ENCODE measurements at places on chromosomes 12 and 14.

DNA sequence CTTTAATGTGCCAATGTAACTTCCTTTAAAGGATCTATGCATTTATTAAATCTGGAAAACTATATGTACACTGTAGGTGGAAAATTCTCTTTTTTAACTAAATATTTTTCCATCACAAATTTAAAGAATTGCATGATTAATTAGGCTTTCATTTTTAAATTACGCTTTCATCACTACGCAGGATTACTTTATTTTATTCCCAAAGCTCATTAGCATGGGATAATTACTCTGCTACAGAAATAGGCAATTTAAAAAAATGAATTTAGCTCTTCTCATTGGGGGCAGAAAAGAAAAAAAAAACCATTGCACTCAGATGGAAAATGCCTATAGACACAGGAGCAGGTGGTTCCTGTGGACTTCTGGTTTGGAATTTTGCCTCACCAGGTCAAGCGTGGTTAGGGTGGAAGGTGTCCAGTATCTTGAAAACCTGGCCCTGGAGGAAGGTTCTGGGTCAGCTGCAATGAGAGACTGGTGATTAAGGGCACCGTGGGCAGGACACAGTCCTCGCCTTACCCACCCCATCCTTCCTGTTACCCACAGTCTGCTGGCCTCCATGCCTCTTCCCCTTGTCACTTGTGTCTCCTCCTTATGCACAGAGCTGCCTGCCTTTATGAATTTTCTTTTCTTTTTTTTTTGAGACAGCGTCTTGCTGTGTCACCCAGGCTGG is 17.3 kb upstream of the RIN3 start:
- no peak for DNase-seq
- H3K27ac ChIP-seq = no peak overlapping the region
- no peaks in the 10 kb centered on the region for H3K27me3 ChIP-seq
- no peaks in the 10 kb centered on the region for H3K36me3 ChIP-seq
- H3K4me3 ChIP-seq = no peak overlapping the region

- no peak for DNase-seq
- H3K27me3 ChIP-seq = no peaks in the 10 kb centered on the region
- H3K36me3 ChIP-seq = no peaks in the 10 kb centered on the region
- no peak overlapping the region for H3K4me3 ChIP-seq
Observed at GRCh38 chr12:71092290-71092689, 65.5 kb downstream of the TSPAN8 start.

- no peaks in the 10 kb centered on the region for H3K36me3 ChIP-seq
- H3K4me1 ChIP-seq = peaks cover 3% of the 10 kb centered on the region
Observed at GRCh38 chr14:59069163-59069854, 119.2 kb upstream of the DAAM1 start.

DNA sequence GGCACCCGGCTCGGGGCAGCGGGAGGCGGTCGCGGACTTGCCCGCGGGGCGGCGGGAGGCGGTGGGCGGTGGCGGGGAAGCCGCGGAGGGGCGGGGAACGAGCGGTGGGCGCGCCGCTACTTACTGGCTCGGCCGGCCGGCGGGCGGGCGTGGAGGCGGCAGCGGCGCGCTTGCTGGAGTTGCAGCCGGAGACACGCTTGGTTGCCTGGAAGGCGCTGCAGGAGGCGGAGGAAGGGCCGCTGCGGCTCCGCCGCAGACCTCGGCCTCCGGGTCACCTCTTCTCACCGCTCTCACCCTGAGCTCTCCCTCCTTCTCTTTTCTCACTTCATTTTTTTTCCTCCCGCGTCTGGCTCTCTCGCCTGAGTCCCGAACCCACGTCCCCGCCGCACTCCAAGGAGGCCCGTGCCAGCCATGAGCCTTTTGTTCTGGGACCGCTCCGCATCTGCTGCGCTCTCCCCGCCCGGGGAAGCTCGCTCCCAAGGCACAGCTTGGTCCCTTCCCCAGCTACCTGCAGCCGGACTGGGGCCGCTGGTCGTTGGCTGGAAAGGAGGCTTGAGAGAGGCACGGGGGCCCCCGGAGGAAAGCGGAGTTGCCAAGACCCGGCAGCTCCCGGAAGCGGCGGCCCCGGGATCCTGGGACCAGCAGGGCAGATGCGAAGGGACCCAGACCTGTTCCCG is 592 bp upstream of the KCNK10 start:
- peak overlapping the region; percentile 66 for H3K4me3 ChIP-seq
- H3K27ac ChIP-seq = no peak overlapping the region
- no peaks in the 10 kb centered on the region for H3K36me3 ChIP-seq
- H3K27me3 ChIP-seq = peaks cover 100% of the 10 kb centered on the region

- no peak overlapping the region for H3K27ac ChIP-seq
- H3K36me3 ChIP-seq = no peaks in the 10 kb centered on the region
- no peak overlapping the region for H3K4me3 ChIP-seq
- peaks cover 8% of the 10 kb centered on the region for H3K27me3 ChIP-seq
- no peak for DNase-seq
- no peaks in the 10 kb centered on the region for H3K4me1 ChIP-seq
Observed at GRCh38 chr12:117571321-117571720, 209.9 kb upstream of the NOS1 start.

DNA sequence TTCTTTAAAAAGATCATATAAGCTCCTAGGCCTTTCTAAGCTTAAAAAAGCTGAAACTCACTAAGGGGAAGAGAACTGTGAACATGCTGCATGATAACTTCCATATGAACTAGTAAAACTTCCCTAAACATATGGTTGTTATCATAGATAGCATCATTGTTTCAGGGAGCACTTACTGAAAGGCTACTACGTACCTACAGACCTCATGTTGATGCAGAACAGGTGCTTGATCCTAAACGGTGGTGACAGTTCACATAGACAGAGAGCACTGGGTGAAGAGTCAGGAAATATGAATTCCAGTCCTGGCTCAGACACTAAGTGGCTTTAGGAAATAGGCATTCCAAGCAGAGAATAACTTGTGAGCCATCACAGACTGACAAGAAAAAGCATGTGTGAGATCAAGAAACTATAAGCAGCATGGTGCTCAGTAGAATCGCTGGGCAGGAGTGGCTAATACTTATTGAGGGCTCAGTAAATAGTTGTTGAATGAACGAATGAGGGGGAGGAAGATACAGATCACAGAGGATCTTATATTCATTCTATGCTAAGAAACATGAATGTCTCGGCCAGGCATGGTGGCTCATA is 78.4 kb upstream of the NUDT4 start:
- H3K27me3 ChIP-seq = no peaks in the 10 kb centered on the region
- no peak overlapping the region for H3K27ac ChIP-seq
- H3K4me1 ChIP-seq = no peaks in the 10 kb centered on the region
- no peaks in the 10 kb centered on the region for H3K36me3 ChIP-seq

DNA sequence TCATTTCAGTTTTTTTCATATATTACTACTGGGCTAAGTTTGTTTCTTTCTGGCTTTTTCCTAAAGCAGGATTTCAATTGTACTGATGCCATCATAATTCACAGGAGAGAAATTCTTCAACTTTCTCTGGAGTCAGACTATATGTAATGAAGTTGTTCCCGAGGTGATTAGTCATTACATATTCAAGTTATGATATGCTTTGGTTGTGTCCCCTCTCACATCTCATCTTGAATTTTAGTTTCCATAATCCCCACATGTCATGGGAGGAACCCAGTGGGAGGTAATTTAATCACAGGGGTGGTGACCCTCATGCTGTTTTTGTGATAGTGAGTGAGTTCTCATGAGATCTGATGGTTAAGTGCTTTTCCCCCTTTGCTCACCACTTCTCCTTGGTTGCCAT is 227.5 kb upstream of the LRIG3 start:
- H3K36me3 ChIP-seq = no peaks in the 10 kb centered on the region
- H3K4me3 ChIP-seq = no peak overlapping the region
- no peaks in the 10 kb centered on the region for H3K27me3 ChIP-seq
- no peak overlapping the region for H3K27ac ChIP-seq

DNA sequence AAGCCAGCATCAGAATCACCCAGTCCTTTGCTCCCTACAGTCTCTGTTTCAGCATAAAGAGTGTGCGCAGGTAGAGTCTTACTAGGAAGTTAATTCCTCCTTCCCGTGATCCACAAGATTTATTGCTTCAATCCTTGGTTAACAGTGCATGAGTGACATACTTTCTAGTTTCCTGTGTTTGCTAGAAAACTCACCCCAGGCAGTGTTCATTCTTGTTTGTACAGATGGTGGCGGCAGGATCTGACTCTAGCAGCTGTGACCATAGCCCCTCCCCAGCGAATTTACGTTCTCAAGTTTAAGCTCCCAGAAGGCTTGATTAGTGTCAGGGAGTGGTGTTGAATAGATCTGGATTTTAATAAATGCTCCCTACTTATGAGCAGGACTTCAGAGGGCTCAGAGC is 75.9 kb upstream of the ANO2 start:
- peaks cover 18% of the 10 kb centered on the region for H3K4me1 ChIP-seq
- H3K27ac ChIP-seq = no peak overlapping the region
- peak; percentile 78 for DNase-seq

DNA sequence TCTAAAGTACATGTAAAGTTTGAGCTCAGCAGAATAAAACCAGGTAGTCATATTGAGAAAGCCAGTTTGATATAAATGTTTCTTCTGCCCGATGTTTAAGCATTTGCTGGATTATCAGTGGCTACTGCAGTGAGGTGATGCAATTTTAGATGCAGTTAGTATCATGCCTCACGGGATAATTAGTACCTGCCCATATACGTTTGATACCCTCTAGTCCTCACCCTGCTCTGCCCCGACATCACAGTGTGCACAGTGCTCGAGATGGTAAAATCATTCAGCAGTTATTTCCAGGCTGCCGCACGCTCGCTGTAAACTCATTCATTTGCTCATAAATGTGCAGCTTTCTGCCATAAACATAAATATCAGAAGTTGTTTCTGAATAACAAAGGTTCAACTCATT is 152.7 kb downstream of the PELI2 start:
- no peaks in the 10 kb centered on the region for H3K27me3 ChIP-seq
- H3K36me3 ChIP-seq = no peaks in the 10 kb centered on the region
- no peaks in the 10 kb centered on the region for H3K4me1 ChIP-seq
- no peak overlapping the region for H3K4me3 ChIP-seq
- no peak for DNase-seq
- H3K27ac ChIP-seq = no peak overlapping the region

- no peaks in the 10 kb centered on the region for H3K36me3 ChIP-seq
- no peaks in the 10 kb centered on the region for H3K4me1 ChIP-seq
- DNase-seq = no peak
- H3K27me3 ChIP-seq = no peaks in the 10 kb centered on the region
- H3K27ac ChIP-seq = no peak overlapping the region
Observed at GRCh38 chr14:21112255-21112654, 11.4 kb downstream of the TMEM253 start.

GRCh38 chr12:118145113-118145797 is 9.3 kb downstream of the PEBP1 start:
- no peaks in the 10 kb centered on the region for H3K4me1 ChIP-seq
- no peak overlapping the region for H3K4me3 ChIP-seq
- no peak for DNase-seq
- no peaks in the 10 kb centered on the region for H3K27me3 ChIP-seq
- peaks cover 53% of the 10 kb centered on the region for H3K36me3 ChIP-seq
- no peak overlapping the region for H3K27ac ChIP-seq

DNA sequence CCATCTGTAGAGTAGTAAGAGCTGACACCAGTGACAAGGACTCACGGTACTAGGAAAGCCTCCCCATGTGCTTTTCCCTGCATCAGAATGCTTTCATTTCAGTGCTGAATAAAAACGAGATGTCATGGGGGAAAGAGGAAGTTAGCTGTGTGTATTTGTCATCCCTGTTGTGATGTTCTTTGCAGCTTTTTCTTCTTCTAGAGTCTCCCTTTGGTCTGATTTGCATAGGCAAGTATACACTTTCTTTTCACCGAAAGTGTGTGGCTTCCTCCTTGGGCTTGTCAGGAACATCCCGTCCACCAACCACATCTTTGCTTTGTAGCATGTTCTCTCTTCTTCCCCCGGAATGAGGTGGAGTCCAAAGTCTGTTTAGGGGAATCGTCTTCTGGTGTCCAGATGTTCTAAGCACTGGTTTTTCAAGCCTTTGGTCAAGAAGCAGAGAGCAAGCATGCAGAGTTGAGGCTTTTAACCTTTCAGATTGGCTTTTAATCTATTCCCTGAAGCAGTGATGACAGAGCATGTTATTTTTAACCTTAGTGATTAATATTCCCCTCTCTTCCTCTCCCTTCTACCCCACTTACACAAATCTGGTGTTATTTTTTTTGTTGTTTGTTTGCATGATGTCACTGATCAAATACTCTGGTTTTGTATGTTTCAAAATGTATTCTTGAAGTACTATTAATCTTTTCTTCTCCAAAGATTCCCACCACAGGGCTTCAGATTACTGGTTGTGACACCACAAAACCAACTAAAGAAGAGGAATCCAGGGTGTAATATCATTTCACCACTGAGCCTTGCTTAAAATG is 163.4 kb downstream of the SAMD4A start:
- no peaks in the 10 kb centered on the region for H3K27me3 ChIP-seq
- peaks cover 12% of the 10 kb centered on the region for H3K4me1 ChIP-seq
- no peaks in the 10 kb centered on the region for H3K36me3 ChIP-seq
- no peak overlapping the region for H3K4me3 ChIP-seq
- H3K27ac ChIP-seq = peak overlapping the region; percentile 27
- peak; percentile 93 for DNase-seq

Measured in common myeloid progenitor, CD34-positive (primary cell).